Activated T-cell treated with anti-CD3 and anti-CD28 coated beads, Interleukin-2, amount 50 U/mL, for 1 hour (primary cell): ENCODE measurements at places on chromosomes 11 and 22.

GRCh38 chr11:11308249-11308648, 44.8 kb downstream of the CSNK2A3 start:
- no peak for DNase-seq

DNA sequence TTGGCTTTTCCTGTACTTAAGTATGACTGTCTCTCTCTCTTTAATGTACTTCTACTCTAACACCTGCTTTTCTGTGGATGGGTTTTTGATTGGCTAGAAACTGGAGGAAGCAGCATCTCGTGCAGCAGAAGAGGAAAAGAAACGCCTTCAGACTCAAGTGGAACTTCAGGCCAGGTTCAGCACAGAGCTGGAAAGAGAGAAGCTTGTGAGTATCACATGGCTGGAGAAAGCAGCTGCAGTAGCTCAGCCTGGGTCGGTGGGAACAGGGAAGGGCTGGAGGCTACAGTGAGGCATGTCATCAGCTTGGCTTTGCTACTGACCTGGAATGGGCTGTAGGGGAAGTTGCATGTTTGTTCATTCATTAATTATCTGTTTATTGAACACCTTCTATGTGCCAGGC, 74.2 kb downstream of the SWAP70 start:
- no peak for DNase-seq

DNA sequence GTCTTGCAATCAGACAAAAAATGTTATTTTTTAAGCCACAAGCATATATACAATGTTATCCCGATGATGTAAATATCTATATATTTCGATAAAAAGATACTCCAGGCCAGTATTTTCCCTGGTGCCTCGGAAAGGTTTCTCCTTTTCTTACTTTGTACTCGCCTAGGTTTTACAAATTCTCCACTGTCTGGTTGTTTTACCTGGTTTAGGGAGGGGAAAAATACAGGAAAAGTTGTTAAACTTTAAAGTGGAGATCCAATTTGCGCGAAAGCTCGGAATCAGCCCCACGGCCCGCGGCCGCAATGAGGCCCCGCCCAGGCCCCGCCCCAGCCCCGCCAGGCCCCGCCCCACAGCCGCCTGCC, 58.4 kb upstream of the WNT7B start:
- no peak for DNase-seq

DNA sequence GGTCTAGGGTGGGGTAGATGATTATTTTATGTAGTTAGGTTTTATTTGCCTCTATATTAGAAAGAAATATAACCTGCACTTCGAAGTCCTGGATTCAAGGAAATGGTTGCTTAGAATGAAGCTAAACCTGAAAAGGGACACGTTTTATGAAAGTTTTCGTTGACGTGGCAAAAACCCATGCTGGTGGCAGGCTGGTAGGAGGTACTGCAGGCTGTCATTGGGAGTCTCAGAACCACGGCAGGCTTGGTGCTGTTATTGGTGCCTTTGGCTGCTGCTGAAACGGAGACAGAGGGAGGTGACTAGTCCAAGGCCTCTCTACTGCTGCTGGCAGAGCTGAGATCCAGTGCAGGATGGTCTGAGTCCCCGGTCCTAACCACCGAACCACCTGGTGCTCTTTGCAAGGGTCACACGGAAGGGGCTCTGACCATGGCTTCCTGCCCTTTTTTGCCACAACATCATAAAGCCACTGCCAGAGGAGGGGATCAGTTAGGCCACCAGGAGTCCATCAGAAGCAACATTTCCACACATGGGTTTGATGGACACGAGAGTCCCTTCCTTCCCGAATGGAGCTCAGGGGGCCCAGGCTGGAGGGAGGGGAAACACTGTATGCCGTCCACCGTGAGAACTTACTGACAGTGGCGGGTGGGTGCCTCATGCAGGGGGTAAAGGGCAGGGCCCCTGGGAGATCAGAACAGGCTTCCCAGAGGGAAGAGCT, 13.4 kb downstream of the CSF2RB start:
- no peak for DNase-seq

DNA sequence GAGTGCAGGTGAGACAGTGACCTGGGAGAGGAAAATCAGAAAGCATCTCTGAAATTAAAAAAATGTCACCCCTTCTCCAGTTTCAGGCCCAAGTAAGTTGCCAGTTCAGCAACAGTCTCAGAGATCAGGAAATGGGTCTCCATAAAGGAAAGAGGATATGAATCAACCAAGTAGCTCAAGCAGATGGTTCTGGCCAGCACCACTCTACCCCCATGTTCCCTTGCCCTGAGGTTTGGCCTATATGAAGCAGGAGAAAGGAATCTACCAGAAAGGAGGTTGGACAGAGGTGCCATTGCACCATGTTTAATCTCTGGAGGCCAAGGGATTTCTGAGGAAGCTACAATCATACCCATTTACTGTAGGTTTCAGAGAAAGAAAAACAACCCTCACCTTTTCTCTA, 7.7 kb downstream of the FZD4 start:
- no peak for DNase-seq

DNA sequence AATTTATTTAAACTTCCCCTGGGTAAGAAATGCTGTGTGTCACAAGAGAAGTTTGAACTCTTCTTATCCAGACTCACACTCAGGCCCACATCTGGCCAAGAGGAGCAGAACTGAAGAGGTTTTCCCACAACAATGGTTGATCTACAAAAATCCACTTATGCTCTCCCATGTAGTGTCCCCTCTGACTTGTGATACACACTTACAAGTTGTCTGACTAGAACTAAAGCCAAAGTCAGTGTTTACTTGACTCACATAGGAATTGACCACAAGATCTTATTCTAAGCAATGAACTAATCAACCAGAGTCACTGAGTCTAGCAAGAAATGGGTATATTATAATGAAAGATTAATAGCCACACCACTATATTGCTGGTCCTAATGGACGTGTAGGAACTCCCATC, 133.0 kb downstream of the ATG16L2 start:
- no peak for DNase-seq

DNA sequence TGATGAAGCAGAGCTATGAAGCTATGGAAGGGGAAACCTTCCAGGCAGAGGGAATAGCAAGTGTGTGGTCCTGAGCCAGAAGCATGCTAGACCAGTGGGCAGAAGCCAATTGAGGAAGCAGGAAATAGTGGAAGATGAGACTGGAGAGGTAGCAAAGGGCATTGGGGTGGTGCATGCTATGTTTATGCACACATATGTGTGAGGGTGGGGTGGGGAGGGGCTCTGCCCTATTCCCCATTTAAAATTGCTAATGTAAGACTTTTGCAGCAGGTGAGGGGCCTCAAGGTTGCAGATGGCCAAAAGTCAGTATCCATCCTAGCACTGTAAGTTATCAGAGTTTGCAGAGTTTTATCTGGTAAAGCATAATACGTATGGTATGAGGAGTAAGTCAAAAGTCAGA, 626.6 kb upstream of the KIRREL3 start:
- DNase-seq = no peak

- DNase-seq = no peak
Measured at GRCh38 chr22:42610186-42610585, 4.5 kb downstream of the POLDIP3 start.

GRCh38 chr11:128662960-128663359, 30.9 kb upstream of the FLI1 start:
- DNase-seq = no peak

DNA sequence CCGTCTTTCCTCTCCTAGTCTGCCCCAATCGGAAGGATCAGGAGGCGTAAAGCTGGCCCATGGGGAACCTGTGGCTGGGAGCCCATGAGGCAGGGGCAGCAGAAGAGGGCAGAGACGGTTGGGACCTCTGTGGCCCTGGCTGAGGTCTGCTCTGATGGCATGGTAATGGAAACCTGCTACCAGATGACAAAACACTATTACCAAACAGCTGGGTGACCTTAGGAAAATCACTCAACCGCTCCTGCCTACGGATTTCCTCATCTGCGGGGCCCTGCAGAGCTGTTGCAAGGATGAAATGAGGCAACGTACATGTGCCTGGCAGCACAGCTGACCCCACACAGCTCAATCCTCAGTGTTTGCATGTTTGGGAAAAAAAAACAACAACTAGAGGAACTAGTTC, 4.6 kb downstream of the AP5B1 start:
- no peak for DNase-seq
